ENCODE measurements at places on chromosomes 5 and 9. TPM values are rescaled to one million over a fixed set of nuclear protein-coding genes. Genes with fewer than 3 reads are reported as not detected.

ARHGEF37 gene
- total RNA-seq, result 1.1 TPM

AJM1 gene
- total RNA-seq, result 3.9 TPM

IL9 gene
- total RNA-seq, result not detected

EXD3 gene
- 9.2 TPM for total RNA-seq

LRRC26 gene
- 0.30 TPM for total RNA-seq

PCDHGB6 gene
- not detected for total RNA-seq

PCDHB9 gene
- not detected for total RNA-seq

RELL2 gene
- 35.8 TPM for total RNA-seq

Measured in activated CD8-positive, alpha-beta memory T cell treated with anti-CD3 and anti-CD28 coated beads, Interleukin-2, amount 10 ng/mL, durations not matched to agents 7 days and 5 days (primary cell).